ENCODE measurements at places on chromosomes 3 and 15.

DNA sequence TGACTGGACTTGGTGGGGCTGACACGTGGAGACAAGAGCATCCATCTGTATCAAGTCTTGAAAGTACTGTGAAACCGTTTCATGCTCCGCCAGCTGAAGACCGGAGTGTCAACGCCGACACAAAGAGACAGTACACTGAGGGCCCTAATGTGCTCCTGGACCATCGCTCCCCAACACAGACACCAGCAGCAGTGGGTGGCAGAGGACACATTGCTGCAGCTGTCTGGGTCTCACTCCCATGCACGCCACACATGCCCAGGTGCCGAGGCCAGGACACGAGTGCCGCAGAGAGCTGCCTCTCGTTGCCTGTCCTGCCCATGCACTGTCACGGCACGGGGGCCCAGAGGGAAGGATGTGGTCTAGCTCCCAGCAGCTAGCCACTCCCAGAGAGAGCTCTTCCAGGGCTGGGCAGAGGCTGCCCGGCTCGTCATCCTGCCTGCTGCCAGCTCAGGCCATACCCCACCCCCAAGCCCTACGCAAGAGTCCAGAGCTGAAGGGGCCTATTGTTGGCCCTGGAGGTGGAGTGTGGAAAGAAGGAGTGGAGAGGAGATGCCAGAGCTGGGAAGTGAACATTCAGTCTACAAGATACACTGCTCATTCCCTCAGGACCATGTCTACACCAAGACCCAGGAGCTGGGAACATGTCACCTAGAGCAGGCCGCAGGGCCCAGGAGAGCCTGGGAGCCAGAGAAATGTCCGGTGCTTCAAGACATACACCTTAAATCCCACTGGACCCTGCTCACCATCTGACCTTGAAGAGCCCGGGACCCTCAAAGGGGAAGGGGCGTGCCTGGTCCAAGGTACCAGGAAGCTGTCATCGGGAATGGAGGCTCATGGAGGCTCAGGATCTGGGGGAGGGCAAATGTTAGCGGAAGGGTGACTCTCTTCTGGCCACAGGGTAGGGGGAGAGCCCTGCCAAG is 7.7 kb downstream of the TNK2 start:
- peak; percentile 40 for DNase-seq

GRCh38 chr3:20028905-20029331 is 11.3 kb upstream of the KAT2B start:
- no peak for DNase-seq

- no peak for DNase-seq
Observed at GRCh38 chr3:99313485-99313884, 324.9 kb upstream of the COL8A1 start.

GRCh38 chr15:98610991-98611390 is 37.3 kb upstream of the IGF1R start:
- DNase-seq, result no peak

DNA sequence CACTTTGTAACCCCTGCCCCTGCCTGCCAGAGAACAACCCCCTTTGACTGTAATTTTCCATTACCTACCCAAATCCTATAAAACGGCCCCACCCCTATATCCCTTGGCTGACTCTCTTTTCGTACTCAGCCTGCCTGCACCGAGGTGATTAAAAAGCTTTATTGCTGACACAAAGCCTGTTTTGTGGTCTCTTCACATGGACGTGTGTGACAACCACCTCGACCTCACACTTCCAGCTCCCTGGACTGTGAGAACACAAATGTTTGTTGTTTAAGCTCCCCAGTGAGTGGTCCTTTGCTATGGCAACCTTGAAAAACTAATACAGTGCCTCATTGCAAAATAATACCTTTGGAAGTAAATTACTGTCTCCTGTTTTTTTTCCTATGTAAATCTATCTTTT is 299.2 kb upstream of the POU1F1 start:
- no peak for DNase-seq

DNA sequence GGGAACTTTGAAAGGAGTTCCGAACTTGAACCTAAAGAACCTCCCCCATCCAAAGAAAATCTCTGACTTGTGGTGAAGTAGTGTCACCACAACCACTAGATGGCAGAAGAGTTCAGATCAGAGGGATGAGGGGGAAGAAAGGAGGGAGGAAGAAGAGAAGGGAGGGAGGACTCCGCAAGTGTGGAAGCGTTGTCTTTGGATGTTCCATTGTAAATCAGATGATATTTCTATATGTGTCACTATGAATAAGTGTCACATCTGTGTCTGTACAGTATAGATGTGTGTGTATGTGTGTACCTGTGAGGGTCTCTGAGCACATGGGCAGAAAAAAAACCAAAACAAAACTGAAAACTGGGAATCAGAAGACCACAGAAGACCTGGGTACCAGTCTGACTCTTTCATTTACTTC is 16.9 kb downstream of the SLC24A1 start:
- DNase-seq, result peak; percentile 25

DNA sequence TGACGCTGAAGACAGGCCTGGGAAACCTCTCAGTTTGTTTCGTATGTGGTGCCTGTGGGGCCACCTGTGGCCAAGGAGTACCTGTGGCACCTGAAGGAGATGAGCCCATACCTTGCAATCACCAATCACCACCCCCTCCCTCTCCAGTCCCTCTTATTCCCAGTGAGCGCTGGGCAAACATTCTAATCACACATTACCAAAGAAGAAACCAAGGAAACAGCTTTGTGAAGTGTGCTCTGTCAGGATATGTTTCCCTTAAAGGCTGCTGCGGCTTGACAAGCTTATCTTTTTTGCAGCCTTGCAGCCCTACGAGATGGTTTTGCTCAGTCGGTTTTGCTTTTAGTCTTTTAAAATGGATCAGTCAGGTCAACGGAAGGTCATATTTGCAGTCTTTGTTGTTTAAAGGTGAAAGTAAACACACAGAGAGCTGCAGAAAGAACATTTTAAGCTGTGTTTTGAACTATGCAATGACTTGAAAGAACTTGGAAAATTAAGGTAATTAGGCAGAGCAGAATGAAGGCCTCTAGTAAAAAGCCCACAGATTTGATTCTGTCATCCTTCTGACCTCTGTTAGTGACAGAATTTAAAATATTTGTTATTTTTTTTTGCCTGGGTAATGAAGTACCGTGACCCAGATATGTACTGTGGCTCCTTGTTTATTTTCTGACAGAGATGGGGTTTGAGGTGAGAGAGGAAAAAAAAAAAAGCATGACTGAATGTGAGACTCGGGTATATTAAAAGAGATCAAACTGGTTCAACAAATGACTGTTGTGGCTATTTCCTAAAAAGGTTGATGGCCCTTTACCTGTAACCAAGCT is 461.4 kb downstream of the NSUN3 start:
- no peak for DNase-seq

DNA sequence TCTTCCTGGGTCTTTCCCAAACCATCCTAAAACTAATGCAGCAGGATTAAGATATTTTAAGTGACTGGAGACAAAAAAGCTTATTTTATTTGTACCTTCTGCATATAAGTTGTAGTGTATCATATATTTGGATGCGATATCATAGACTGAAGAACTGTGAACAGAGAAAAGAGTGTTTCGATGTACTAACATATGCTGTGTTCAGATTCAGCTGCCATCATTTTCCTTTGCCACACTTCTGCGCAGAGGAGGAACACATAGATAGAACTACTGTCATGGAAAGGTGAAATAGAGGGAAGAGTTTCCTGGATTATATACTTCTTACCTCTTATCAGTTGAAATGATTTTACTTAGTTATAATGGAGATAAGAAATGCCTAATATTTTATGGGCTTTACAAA is 95.5 kb upstream of the CNTN3 start:
- no peak for DNase-seq

DNA sequence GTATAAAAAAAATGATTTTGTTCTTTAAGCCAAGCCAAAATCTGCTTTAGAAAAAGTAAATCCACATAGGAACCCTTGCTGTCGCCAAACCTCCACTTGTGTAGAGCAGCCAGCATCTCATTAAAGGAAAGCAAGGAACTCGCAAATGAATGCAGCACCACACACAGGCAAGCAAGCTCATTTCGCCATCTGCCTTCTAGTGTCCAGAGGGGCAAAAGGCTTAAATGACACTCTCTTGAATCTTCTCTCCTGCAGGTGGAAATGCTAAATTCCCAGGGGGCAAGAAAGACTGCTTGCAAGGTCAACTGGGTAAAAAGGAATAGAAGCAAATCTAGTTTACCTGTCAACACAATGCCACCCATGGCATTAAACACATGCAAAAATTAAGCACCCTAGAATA is 2.4 kb downstream of the MB21D2 start:
- no peak for DNase-seq

- no peak for DNase-seq
Observed at GRCh38 chr3:52998771-52999513, 46.9 kb downstream of the SFMBT1 start.

DNA sequence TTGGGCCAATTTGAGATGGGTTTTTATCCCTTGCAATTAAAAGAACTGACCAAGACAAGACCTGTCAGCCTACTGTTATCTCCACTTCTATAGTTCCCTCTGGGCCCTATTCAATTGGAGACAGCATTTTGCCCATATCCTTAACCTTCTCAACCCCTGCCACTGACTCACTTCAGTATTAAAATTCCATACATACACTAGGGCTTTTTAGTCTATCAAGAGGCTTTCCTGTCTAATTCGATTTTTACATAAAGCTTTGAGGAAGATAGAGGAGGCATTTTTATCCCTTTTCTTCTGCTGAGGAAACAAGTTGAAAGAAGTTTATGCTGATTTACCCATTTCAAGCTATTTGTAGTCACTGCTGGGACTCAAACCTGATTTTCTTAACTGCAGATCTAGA is 51.1 kb downstream of the GTF2E1 start:
- no peak for DNase-seq

GRCh38 chr3:13235897-13236296 is 162.7 kb upstream of the IQSEC1 start:
- no peak for DNase-seq

DNA sequence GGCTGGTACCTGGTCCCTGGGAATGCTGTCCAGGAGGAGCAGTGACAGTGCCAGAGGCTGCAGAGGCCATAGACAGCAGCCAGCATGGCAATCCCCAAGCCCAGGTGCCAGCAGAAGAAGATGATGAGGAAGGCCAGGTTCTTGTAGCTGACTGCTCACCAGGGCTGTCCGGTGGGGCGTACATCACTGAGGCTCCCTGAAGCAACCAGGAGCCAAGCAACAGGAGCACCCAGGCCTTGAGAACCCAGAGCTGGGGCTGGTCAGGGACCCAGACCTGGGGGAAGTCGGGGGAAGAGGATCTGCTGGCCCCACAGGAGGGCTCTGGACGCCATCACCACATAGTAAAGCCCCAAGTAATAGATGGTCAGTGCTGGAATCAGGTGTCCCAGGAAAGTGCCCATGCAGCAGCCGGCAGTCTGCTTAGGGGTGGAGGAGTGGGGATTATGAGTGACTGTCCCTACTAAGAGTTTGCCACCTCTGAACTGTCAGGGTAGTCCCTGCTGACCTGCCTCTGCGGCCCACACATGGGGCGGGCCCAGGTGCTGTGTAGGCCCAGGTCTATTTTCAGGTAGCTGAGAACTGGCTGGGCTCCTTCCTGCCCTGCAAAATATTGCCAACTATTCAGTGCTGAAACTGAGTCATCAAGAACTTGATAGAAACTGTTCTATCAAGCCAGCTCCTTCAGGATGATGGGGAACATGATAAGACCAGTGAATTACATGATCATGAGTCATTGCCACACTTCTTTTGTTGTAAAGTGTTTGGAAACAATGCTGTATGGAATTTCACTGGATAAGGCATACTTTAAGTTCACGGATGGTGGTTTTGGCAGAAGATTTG is 68.7 kb downstream of the CHRD start:
- no peak for DNase-seq

DNA sequence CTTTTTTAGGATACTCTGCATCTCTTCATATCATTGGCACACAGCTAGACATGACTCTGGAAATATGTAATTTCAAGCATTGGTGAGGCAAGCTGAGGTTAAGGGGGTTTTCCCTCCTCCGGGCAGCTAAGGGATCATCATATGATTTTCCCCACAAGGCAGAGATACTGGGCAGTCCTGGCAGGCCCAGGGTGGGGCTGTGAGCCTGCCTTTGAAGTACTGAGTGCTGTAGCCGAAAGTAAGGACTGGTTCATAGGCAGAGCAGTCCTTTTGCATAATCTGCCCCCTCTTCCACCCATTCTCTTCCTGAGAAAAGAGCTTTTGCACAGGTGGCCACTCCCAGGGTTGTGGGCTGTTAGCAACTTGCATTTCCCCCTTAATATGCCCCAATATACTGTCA is 168.8 kb upstream of the MANF start:
- no peak for DNase-seq

DNA sequence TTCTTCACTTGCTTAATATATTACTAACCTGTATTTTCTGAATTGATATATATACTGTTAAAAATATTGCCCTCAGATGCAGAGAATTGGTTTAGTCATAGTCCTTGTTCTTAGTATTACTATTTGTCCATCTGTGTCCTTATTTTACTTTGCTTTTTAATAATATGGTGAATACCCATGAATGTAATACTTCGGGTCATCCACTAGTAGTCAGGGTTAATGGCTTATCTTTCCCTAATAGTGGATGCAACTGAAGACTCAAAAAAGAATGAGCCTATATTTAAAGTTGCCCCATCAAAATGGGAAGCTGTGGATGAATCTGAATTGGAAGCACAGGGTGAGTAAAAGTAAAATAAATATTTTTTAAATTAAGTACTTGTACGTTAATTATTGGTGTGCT is 36.5 kb downstream of the U2SURP start:
- no peak for DNase-seq

DNA sequence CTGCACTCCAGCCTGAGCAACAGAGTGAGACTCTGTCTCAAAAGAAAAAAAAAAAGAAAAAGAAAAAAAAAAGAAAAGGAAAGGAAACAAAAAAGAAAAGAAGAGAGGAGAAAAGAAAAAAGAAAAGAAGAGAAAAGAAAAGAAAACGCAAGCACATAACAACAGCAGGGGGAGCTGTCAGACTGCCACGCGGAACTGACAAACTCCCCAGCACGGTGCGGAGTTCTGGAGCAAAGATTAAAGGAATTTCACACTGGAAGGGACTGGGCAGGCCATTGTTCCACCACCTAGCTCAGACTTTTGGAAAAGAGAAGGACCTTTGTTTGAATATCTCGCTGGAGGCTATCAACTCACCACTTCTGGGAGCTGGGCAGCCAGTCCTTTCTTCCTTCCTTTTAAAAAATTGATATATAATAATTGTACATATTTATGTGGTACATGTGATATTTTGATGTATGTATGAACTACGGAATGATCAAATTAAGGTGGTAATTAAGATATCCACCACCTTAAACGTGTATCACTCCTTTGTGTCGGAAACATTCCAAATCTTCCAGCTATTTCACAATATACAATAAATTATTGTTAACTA is 40.5 kb downstream of the DPPA2 start:
- no peak for DNase-seq

GRCh38 chr3:42608581-42608980 is 8.1 kb downstream of the NKTR start:
- DNase-seq, result no peak

GRCh38 chr15:90099868-90100831 is 2.1 kb downstream of the IDH2 start:
- no peak for DNase-seq

DNA sequence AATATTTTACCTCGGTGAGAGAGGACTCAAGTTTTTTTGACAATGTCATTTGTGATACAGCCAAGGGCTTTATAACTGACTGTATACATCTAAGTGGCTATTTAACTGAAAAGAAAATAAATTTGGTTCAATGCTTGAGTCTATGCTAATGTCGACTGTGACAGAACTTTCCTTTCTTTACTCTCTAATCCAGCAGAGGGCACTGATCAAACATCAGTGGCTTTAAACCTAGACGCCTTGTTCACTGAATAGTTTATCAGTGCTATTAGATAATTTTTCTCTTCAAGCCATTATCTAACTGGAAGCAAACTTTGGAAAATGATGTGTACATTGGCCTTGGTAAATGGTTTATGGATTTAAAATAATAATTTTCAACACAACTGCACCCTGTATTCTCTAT is 285.1 kb downstream of the CHL1 start:
- DNase-seq, result no peak

GRCh38 chr15:78739996-78740903 is 71.0 kb downstream of the ADAMTS7 start:
- peak; percentile 67 for DNase-seq

All from stimulated activated CD4-positive, alpha-beta T cell treated with anti-CD3 and anti-CD28 coated beads, Interleukin-15, amount 100 ng/mL, for 48 hours (primary cell).